Hematopoietic multipotent progenitor cell treated with erythropoietin and hydrocortisone succinate and interleukin-3 and kit ligand, for 8 days (in vitro differentiated cells): ENCODE measurements at places on chromosomes 3 and 15.
A peak's percentile ranks its signal among the peaks of the same experiment; 100 is the strongest.

- DNase-seq = no peak
Measured at GRCh38 chr15:61742591-61742990, 317.7 kb downstream of the VPS13C start.

DNA sequence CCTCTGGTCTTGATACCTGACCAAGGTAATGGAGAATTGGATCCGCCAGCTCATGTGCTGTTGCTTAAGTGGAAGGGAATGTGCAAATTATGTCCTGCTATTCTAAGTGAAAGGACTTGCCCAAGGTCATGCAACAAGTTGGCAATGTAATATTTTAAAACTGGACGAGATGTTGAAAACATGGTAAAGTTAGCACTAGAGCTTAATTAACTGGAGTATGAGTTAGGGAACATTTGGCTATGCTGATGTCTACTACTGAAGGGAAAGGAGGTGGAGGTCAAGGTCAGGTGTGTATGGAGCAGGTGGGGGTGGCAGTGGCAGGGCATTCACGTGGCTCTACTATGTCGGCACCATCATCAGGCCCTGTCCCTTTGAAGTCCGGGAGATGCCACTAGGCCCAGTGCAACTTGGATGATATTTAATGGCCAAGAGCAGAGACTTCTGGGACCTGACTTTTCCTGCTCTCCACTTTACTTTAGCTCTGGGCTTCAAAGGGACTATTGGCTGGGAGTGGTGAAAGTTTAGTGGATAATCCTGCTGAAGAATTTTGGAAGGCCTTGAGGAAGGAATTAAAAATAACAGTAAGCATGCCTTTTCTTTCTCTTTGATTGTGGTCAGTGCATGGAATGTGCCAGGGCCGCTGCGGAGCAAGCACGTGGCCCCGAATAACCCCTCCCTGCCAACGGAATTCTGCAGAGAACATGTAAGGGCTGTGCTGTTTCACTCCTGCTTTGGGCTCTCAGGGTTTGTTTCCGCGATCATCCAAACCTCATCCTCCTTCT, 14.9 kb downstream of the SMAD3 start:
- peak; percentile 13 for DNase-seq

- DNase-seq = no peak
Measured at GRCh38 chr15:40808861-40809450, 1.7 kb upstream of the DNAJC17 start.

- no peak for DNase-seq
Measured at GRCh38 chr3:77571971-77572715, 532.2 kb downstream of the ROBO2 start.

- no peak for DNase-seq
Measured at GRCh38 chr15:80462111-80462510, 57.9 kb downstream of the ARNT2 start.
